Smooth muscle cell of the umbilical artery (primary cell): ENCODE measurements at places on chromosomes 1 and 21. TPM values are rescaled to one million over a fixed set of nuclear protein-coding genes. Genes with fewer than 3 reads are reported as not detected.

Gene OR6N1
- not detected in 2 replicates for total RNA-seq

Gene B3GALT5
- total RNA-seq, result 0.37 and 0.89 TPM in 2 replicates

Gene CLDN14
- 0.28 and 0.30 TPM in 2 replicates for total RNA-seq

Gene CFAP141
- not detected in 2 replicates for total RNA-seq

Gene CAPN8
- total RNA-seq, result not detected in 2 replicates

Gene CDA
- total RNA-seq, result 0.92 TPM in 1 of 2 replicates, not detected in the other

Gene RNU1-1
- total RNA-seq, result under 0.01 TPM in 2 replicates

Gene IGSF5
- 0.59 TPM in 1 of 2 replicates, not detected in the other for total RNA-seq

Gene MACF1
- total RNA-seq, result 448 and 701 TPM in 2 replicates

Gene HES4
- total RNA-seq, result 6.2 and 7.9 TPM in 2 replicates

Gene RNU1-2
- total RNA-seq, result under 0.01 TPM in 2 replicates

Gene FALEC
- total RNA-seq, result not detected in 2 replicates

Gene GJA5
- total RNA-seq, result 0.42 and 0.59 TPM in 2 replicates

Gene KRTAP10-11
- total RNA-seq, result not detected in 2 replicates

Gene SMIM1
- total RNA-seq, result 1.2 and 7.4 TPM in 2 replicates

Gene ZNF593OS
- not detected in 2 replicates for total RNA-seq

Gene S100A14
- total RNA-seq, result not detected in 2 replicates

Gene BMP8A
- 0.30 and 0.32 TPM in 2 replicates for total RNA-seq

Gene AADACL4
- total RNA-seq, result not detected in 2 replicates

Gene GJA8
- total RNA-seq, result not detected in 2 replicates

Gene TMEM82
- not detected in 2 replicates for total RNA-seq

Gene RPTN
- not detected in 2 replicates for total RNA-seq

Gene RHD
- not detected in 2 replicates for total RNA-seq

Gene PPIAL4G
- total RNA-seq, result not detected in 2 replicates

Gene DTL
- total RNA-seq, result 1.8 and 8.0 TPM in 2 replicates

Gene TMEM52
- total RNA-seq, result 0.32 TPM in 1 of 2 replicates, not detected in the other

Gene PSMB2
- total RNA-seq, result 14.8 and 30.8 TPM in 2 replicates

Gene PI4KB
- 54.3 and 63.2 TPM in 2 replicates for total RNA-seq

Gene PDE9A
- not detected in 2 replicates for total RNA-seq

Gene DDX20
- 12.5 and 17.7 TPM in 2 replicates for total RNA-seq

Gene XCL2
- not detected in 2 replicates for total RNA-seq

Gene LAPTM5
- 0.14 TPM in 1 of 2 replicates, not detected in the other for total RNA-seq

Gene PLEKHG5
- total RNA-seq, result 11.3 and 32.3 TPM in 2 replicates

Gene SLC2A5
- total RNA-seq, result 2.4 and 12.5 TPM in 2 replicates

Gene CLCA1
- total RNA-seq, result not detected in 2 replicates

Gene HTR1D
- total RNA-seq, result 0.05 TPM in 1 of 2 replicates, not detected in the other

Gene C1orf53
- 2.4 and 4.8 TPM in 2 replicates for total RNA-seq

Gene MMEL1
- total RNA-seq, result 0.37 TPM in 1 of 2 replicates, not detected in the other

Gene HPCA
- not detected in 2 replicates for total RNA-seq

Gene ELAVL4
- total RNA-seq, result not detected in 2 replicates

Gene MAP3K21
- 0.59 and 1.3 TPM in 2 replicates for total RNA-seq

Gene HEYL
- total RNA-seq, result under 0.01 TPM in 1 of 2 replicates, not detected in the other

Gene RAB42
- 1.8 and 4.5 TPM in 2 replicates for total RNA-seq

Gene ABCB10
- 17.8 and 18.8 TPM in 2 replicates for total RNA-seq

Gene RNU1-3
- total RNA-seq, result under 0.01 TPM in 2 replicates

Gene LCE1B
- total RNA-seq, result not detected in 2 replicates

Gene LDLRAD1
- not detected in 2 replicates for total RNA-seq
